KG1 (cell line): ENCODE measurements at places on chromosomes 3 and 15.

DNA sequence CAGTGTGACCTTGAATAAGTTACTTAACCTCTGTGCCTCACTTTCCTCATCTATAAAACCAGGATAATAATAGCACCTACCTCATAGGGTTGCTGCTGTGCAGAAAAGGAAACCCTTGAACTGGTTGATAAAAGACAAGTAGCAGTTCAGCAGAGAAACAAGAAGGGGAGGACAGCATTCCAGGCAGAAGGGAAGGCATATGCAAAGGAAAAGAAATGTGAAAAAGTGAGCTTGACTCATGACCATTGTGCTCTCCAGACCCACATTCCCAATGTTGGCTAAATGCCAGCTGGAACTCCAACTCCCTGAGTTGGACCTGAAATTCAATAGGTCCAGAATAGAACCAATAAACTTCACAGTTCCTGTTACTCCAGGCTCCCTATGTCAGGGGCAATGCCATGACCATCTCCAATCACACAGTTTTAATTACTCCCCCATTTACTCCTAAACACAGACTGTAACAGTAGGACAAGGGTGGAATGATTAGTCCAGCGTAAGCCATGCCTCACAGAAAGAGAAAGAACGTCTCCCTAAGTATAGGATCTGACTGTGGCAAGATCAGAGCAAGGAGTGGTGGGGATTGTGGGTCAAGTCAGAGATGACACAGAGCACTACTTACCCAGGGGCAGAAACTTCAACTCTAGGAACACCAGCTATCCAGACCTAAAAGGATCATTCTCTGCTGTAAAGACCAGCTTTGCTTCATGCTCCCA is 26.9 kb downstream of the PRKAR2A start:
- no peak for DNase-seq

DNA sequence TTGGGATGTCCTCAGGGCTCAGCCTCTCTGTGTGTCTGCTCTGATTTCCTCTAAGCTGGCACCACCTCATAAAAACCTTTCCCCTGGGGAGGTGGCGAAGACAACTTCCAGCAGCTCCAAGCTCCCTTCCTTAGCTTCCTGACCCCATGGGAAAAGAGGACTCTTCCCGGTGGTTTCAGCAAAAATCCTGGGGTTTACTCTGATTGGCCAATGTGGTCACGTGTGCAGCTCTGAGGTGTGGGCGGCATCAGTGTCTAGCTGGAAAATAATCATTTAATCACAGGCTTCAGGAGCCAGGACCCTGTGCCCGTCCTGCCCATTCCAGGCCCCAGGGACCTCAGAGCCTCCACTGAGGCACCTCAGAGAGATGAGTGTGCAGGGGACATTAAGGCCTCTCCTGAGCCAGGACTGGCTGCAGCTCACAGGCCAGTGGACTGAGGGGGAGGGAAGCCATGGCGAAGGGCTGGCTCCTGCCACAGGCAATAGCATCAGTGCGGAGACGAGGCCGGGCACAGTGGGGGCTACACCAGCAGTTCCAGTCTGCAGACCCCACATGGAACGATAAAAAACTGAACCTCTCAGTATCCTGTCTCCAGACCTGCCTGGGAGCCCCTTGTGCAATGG is 104.1 kb downstream of the TPRA1 start:
- no peak for DNase-seq

GRCh38 chr15:52337198-52337853 is 41.7 kb upstream of the MYO5C start:
- DNase-seq, result no peak

GRCh38 chr3:37580237-37580636 is 281.4 kb upstream of the CTDSPL start:
- no peak for DNase-seq

- no peak for DNase-seq
Measured at GRCh38 chr3:66041828-66042227, 3.1 kb upstream of the MAGI1 start.

DNA sequence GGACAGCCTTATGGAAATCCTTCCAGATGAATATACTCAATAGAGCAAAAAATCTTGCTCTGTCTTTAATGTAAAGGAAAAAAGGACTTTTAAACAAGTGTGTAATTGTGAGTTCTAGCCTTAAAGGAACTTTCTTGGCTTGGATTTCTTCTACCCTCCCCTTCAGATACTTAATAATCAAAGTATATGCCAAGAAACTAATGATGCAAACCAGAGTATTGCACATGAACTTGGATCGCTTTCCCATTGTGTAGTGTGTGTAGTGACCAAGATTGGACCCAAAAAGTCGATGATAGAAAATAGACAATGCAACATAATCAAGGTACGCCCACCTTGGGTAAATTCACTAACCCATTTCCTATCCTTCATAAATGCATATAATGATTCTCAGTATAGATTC is 123.8 kb downstream of the TIGIT start:
- no peak for DNase-seq

GRCh38 chr3:71109241-71109976 is 474.1 kb downstream of the FOXP1 start:
- DNase-seq, result no peak

- DNase-seq, result no peak
Measured at GRCh38 chr3:68802111-68802870, 130.1 kb downstream of the TAFA4 start.

GRCh38 chr3:155391104-155391503 is 97.6 kb upstream of the STRIT1 start:
- no peak for DNase-seq

DNA sequence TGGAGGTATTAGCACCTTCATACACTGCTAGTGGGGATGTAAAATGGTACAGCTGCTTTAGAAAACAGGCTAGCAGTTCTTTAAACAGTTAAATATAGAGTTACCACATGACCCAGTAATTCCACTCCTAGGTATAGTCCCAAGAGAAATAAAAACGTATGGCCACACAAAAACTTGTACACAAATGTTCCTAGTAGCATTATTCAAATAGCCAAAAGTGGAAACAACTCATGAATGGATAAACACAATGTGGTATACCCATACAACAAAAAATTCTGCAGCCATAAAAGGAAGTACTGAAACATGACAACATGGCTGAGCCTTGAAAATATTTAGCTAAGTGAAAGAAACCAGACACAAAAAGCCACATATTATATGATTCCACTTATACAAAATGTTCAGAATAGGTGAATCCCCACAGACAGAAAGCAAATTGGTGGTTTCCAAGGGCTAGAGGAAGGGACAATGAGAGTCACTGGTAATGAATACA is 40.8 kb upstream of the KLF13 start:
- DNase-seq, result no peak

- no peak for DNase-seq
Measured at GRCh38 chr15:85579957-85580694, 199.7 kb downstream of the AKAP13 start.

DNA sequence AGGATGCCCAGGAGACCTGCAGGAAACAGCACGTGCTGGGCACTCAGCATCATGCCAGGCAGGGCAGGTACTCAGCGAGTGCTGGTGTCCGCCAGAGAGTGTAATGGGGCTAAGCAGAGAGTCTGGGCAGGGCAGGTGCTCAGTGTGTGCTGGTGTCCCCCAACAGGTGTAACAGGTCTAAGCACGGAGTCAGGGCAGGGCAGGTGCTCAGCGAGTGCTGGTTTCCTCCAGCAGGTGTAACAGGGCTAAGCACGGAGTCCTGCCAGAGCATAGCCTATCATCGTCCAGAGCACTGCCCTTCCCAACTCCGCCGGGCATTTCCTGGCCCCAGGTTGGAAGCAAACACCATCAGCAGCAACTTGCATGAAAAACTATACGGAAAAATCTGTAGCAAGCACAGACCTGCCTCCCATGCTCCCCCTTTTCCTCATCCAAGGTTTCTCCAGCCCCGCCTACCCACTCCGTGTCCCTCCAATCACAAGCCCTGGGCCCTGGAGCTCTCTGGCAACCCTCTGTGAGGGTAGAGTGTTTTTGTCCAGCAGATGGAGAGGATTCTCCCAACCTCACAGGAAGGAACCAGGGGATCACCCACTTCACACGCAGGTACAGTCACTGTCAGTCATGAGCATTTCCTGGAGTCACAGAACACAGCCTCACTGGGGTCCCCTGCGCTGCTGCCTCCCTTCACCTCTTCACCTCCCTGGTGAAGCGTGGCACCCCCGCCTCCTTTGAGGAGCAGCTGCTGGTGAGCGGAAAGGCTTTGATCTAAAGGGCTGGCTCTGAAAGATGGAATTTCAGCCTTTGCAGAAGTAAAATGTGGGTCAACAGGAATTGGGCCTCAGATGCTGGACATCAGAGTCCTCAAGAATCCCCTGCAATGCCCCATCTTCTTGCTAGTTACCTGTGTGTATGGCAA is 302.5 kb downstream of the OCA2 start:
- no peak for DNase-seq

DNA sequence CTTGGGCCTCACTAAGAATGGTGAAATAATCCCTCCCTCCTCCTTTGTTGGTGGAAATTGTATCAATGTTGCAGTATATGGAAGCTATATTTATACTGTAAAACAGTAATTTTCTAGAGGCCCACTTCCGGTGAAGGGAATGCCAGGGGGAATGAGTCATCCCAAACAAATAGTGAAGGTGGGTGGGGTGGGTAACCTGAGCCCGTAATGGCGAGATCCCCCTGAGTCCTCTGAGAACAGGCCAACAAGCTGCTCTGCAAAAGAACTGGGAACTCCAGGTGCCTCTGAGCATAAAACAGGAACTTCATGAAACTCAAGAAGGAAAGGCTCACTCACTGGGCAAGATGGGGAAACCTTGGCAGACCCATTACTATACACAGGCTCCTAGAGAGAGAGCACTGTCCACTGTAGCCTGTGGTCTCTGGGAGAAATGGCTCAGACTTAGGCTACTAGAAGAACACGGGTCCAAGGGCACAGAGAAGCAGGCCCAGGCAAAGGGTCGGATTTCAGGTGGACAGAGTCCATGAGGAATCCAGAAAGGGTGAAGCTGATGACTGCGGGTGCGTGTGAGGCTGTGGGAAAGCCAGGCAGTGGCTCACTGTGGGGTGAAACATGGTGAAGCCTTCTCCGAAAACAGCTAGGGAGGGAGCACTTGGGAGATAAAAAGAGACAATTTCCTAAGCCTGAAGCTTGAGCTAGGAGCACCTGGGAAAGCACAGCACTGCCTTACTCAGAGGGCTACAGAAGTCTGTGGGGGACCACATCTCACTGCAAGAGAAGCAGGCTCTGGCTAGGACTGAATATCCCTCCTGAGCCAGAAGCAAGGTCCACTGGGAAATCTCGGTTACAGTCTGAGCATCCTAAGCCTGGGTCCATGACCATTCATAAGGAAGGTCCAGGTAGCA is 19.8 kb downstream of the LARP6 start:
- DNase-seq, result no peak

- DNase-seq, result no peak
Measured at GRCh38 chr3:196235452-196236122, 19.3 kb downstream of the SLC51A start.

DNA sequence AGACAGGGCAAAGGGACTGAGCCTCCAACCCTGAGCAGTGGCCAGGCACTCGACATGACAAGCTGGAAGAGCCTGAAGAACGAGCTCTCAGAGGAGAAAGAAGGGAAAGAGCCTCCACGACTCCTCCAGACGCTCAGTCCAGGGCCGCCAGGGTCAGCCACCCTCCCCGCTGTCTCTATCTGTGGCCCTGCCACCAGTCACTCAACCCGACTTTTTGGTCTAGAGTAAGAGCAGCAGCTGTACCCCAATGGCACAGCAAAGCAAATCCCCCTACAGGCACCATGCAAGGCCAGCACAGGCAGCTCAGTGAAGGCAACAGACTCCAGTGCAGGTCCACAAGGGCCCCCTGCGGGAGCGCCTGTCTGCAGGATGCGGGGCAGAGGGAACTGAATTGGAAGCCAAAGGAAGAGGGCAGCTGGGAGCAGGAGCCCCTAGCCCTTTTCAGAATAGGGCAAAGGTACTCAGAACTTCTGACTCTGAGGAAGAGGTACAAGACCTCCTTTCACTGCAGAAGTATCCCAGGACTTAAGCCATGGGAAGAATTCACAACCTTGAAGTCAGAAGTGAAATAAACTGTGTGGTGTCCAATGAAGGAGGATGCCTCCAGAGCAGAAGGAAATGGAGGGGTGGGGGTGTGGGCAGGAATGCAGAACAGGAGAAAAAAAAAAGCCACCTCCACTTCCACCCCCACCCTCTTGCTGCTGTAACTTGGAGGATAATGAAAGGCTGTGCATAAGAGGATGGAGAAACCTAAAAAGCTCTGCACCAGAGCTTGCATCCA is 8.5 kb upstream of the GRAMD2A start:
- no peak for DNase-seq

- DNase-seq, result no peak
Measured at GRCh38 chr3:151557068-151557840, 96.4 kb upstream of the IGSF10 start.

- DNase-seq, result no peak
Measured at GRCh38 chr15:38587214-38587613, 22.6 kb upstream of the RASGRP1 start.

GRCh38 chr15:34644851-34645250 is 61.4 kb upstream of the GOLGA8B start:
- DNase-seq, result no peak

DNA sequence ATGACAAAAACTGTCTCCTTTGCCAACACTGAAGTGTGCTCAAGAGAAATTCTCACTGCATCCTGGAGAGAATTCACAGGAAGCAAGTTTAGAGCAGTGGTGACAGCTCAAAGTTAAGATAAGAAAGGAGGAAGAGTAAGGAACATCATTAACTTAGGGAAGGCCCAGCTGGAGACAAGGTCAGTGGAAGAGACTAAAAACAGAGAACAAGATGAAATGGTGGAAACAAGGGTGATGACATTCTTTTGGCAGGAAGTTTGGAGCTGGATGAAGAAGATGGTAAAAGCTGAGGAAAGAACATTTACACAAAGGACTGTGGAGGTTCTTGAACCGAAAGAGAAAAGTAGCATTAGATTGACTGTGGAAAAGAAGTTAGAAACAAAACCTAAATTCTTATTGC is 6.7 kb upstream of the SUCLG2 start:
- DNase-seq, result no peak

DNA sequence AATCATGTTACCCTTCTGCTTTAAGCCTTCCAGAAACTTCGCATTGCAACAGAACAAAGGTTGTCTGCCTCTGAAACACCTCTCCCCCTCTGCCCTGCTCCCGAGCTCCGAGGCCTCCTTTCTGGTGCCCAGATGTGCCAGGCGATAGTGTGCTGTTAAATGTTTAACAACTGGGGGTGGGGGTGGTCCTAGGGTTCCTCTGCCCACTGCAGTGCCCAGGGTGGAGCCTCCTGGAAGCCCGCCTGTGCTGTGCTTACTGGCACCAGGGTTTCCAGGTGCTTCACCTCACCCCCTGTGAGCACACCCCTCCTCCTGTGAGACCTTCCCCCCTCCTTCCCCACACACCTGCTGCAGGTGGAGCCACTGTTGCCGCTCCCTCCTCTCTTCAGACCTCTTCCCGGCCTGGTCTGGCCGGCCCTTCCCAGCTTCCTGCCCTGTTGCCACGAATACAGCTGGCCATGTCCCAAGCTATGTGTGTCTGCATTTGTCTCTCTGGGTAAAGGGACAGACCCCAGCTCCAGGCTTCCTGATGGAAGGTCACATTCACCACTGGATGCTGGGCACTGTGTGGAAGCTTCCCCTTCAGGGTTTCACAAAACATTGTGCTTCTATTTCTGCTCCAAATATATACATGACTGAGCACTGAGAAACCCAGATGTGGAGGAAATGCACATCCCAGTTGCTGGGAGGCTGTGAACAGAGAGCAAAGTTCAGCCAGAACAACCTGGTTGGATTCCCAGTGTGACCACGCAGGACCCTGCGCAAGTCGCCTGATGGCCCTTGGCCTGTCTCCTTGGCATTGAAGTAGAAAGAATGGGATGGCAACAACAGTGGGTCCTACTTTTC is 37.2 kb downstream of the MGLL start:
- no peak for DNase-seq

- DNase-seq, result no peak
Measured at GRCh38 chr15:41790169-41790568, 15.9 kb downstream of the MAPKBP1 start.
